ENCODE measurements at places on chromosomes 1 and 21.

GRCh38 chr1:237293804-237294203 is 251.8 kb downstream of the RYR2 start:
- DNase-seq = no peak

DNA sequence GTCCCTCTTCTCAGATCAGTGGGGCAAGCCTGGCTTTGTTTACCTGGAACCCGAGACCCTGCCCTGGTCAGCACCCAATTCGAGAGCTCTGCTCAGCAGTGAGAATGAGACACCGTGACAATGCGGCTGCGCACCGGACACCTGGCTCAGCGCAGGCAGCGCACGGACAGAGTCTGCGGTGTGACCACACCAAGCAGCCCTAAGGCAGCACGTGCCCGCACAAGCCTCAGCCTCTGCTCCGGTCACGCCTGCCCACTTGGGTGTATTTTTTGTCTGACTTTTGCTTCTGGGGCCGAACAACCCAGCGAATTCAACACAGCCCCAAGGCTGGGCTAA is 4.7 kb downstream of the KRTAP10-8 start:
- no peak for DNase-seq

GRCh38 chr1:160460214-160460642 is 59.9 kb downstream of the VANGL2 start:
- no peak for DNase-seq

GRCh38 chr1:6475381-6476133 is 9.6 kb upstream of the TNFRSF25 start:
- DNase-seq = peak; percentile 51

DNA sequence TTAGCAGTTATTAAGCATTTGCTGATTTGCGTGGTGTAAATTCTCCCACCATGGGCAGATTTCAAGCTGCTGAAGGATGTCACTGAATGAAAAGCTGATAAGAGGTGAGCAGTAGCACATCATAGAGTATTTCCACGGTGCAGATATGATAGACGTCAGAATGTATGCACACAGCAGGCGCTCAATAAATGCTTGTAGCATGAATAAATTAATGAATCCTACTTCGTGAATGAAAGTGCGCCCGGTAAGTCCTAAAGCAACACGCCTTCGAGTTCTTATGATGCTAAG is 510 bp upstream of the UBIAD1 start:
- DNase-seq = no peak

DNA sequence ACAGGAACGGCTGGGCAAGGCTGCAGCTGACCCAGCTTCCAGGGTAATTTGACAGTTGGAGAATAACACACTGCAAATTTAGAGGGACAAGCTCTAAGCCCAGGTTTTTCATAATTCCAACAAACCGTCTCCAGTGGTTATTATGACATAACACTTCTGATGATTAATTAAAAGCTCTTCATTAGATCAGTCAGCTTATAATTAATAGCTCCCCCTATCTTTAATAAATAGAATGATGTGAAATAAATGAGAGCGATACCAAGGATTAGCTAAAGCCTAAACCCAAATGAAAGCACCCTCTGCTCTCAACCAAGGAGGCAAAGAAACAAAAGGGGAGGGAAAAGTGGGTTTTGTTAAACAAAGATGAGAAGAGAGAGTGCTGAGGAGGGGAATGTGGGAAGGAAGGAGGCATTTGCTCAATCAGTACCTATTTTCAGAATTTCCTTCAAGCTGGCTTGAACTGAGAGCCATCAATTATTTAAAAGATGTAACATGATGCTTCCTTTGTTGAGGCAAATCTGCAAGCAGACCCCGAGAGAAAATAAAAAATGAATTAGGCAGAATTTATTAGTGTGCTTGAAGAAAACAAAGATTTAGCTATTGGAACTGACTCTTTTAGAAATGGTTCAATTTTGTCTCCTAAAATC is 221.8 kb upstream of the ESRRG start:
- DNase-seq = no peak

DNA sequence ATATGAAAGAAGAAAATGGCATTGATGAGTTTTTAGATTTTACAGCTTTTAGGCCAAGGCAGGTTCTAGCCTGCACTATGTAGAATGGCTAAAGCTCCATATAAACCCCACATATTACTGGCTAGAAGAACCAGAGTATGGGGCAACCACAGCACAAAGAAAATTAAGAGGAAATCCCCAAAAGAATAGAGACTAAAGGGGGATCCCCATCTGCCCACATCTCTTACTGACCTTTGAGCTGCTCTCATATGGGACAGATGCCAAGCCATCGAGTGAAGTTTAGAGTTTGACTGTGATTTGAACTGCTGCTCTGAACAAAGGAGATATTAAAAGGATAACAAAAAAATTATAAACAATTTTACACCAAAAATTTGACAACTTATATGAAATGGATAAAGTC is 102.2 kb upstream of the HAO2 start:
- DNase-seq = no peak

- DNase-seq = no peak
These were observed 12.6 kb downstream of the SH2D2A start for GRCh38 chr1:156804026-156804425.

GRCh38 chr1:9657521-9658032 is 6.0 kb downstream of the PIK3CD start:
- no peak for DNase-seq

DNA sequence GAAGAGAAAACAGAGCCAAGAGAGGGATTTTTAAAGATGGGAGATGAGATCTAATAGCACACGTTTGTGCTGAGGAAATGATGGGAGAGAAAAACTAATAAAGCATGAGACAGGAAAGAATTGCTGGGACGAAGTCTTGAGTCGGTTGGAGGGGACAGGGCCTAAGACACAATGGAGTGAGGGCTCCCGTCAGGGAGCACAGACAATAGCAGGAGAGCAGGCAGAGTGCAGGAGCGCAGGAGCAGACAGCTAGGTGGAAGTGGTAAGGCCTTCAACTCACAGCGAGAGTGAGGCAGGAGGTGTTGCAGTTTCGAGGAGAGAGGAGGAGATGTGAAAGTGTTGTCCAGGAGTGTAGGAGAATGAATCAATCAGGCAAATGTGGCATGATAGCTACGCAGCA is 59.9 kb upstream of the SOX13 start:
- no peak for DNase-seq

- DNase-seq = no peak
These were observed 10.8 kb downstream of the GRHL3 start for GRCh38 chr1:24329797-24330543.

GRCh38 chr1:22636927-22637326 is 499 bp downstream of the C1QA start:
- no peak for DNase-seq

- DNase-seq = no peak
These were observed 688.6 kb upstream of the ADGRL4 start for GRCh38 chr1:79695138-79695537.

DNA sequence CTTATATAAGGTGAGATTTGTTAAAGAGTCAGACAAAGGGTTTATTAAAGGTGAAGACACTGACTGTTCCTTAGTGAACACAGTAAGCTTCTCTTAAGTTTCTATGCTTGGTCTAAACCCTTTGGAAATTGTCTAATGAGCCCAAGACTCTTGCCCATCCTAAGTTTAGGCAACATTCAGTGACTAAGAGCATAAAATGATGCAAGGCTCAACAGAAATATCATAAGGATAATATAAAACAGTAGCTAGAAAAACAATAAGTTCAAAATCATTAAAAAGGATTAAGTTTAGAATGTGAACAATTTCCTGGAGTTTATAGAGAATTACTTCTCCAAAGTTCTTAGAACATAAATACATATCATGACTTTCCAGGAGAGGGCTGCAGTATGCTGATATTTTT is 108.9 kb upstream of the PDC start:
- DNase-seq = no peak

DNA sequence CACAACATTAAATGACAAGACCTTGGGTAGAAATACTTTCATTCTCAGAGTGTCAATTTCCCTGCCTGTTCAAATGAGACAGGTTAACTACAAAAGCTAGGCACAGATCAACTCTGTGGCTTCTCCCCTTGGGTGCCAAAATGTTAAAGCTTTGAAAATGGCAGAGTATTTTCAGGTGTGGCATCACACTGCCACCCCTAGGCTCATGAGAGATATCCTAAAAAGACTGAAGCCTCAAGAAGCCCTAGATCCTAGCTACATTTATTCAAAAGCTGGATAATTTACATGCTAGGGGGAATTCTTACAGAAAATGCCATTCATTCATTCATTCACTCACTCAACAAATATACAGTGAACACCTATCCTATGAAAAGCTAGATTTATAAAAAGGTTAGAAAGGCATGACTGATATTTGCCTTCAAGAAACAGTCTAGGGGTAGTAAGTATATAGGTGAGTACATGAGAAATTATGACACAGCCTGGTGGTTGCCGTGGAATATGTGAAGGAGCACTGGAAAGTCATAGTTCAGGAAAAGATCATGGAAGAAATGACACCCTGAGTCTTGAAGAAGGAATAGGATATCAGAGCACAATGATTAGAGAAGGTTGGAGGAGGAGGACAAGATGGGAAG is 15.9 kb upstream of the RAB4A start:
- DNase-seq = peak; percentile 33

DNA sequence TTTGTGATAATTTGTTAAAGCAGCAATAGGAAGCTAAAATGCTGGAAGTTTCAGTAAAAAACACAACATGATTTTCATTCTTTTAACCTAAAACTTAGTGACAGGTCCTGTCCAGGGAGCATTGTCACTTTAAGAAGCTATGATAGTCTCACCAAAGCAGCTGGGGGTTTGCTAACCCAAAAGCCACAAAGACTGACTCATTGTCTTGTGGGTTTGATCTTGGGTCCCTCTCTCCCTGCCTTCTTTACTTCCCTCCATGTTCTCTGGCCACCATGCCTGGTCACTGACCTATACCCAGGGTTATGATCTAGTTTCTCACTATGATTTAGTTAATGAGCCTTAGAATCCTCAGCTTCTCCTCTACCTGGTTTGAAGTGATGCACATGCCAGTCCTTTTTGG is 213.5 kb upstream of the PTGFR start:
- no peak for DNase-seq

DNA sequence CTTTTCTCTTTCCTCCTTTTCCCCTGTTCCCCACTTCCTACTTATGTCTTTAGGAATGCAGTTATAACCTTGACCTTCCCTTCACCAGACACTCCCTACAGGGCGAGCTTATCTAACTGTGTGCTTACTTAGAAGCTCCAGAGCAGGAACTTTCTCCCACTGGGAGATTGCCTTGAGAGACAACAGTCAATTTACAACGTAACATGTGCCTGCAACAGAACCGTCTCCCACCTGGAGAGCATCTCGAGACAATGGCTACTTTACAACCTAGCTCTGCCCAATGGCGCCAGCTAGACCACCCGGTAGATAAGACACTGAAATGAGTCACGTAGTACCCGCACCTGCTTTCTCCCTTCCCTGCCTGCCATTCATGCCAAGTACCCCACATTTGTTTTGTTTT is 16.7 kb downstream of the HMGN1 start:
- no peak for DNase-seq

DNA sequence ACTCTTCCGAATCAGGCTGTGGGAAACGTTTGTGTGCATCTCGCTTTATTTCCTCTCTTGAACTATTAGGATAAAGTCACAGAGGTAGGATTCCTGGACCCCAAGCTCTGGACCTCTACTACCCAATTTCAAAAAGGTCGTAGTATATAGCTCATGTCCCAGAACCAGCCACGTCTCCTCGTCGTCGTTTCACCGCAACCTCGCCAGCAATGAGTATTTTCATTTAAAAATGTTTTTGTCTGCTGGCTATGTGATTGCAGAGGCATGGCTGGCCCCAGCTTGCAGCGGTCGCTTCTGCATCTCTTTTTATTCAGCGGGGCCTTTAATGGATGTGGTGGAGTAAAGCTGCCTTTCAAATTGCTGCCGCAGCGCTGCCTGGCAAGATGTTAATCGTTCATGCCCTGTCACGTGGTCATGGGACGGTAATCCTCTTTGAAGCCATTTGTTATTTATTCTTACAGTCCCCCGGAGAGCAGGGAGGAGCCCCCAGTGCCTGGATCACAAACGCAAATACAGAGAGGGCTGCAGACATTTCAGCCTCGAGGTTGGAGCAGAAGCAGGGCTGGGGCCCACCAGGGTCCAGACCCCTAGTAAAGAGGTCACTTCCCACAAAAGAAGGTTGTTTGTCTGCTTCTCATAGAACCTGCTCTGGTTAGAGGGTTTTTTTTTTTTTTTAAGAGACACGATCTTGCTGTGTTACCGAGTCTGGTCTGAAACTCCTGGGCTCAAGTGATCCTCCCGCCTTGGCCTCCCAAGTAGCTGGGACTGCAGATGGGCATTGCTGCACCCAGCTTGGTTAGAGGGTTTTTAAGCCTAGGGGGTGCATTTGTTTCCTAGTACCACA is 11.6 kb upstream of the NPHP4 start:
- no peak for DNase-seq

DNA sequence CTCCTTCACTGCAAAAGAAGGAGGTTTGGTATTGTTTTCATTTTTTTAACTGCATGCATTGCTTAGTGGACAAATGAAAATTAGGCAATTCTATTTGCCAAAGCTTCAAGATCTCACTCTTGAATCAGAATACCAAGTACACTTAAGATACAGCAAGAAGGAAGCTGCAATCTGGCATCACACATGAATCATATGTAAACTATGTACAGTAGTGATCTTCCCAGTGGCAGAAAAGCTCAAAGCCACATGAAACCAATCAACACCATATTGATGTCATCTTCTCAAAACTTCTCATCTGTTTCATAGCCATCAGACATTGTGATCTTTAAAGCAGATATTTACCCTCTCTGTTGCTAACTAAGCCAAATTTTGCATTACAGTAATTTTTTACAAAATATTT is 550.1 kb downstream of the LTN1 start:
- DNase-seq = no peak

DNA sequence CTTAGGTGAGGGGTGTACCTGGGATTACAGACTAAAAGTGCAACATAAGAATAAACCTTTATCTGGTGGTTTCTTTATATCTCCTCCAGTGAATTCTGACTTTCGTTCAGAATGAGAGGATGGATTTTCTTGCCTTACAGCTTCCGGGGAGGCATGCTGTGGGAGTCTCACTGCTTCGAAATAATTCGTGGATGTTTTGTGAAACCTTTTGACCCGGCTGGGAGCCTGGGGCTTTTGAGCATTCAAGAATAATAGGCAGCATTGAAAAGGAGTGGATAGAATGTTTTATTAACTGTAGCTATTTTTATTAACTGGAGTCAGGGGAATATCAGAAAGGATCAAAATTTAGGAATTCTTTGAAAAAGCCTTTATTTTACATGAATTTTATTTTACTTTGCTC is 149.1 kb downstream of the RWDD3 start:
- DNase-seq = no peak

DNA sequence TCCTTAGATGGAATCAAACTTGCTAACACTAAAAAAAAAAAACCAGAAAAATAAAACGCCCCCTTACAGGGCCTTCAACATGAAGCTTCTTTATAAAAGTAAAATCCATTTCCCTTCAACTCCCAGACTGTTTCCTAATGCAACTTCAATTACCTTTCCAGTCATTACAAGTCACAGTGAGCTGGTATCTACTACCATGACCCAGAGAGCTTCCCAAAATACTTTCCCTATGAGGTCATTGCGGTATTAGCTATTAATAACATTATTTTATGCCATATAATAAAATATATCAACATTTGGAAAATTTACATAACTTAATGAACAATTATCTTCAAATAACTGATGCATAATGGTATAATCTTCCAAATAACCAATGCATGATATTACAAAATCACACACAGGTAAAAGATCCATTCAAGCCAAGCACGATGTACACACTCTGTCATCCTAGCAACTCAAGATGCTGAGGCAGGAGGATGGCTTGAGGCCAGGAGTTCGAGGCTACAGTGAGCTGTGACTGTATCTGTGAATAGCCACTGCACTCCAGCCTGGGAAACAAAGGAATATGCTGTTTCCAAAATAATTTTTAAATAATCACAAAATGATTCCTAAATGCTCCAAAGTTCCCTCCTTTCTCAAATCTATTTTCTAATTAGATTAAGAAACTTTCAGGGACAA is 24.1 kb downstream of the EIF4G3 start:
- no peak for DNase-seq

Measured in nucleus accumbens (tissue), 56 donors.